ENCODE measurements at places on chromosomes 1 and 21.

GRCh38 chr1:28136169-28136921, 40.1 kb downstream of the PTAFR start:
- H3K4me1 ChIP-seq = peaks cover 9% of the 10 kb centered on the region
- no peak for DNase-seq
- H3K27me3 ChIP-seq = peaks cover 18% of the 10 kb centered on the region
- no peak overlapping the region for H3K27ac ChIP-seq

- no peak overlapping the region for H3K4me3 ChIP-seq
- H3K27me3 ChIP-seq = no peaks in the 10 kb centered on the region
- no peak for DNase-seq
- H3K4me1 ChIP-seq = no peaks in the 10 kb centered on the region
- H3K27ac ChIP-seq = no peak overlapping the region
Measured at GRCh38 chr1:62589321-62589720, 8.0 kb upstream of the ANGPTL3 start.

DNA sequence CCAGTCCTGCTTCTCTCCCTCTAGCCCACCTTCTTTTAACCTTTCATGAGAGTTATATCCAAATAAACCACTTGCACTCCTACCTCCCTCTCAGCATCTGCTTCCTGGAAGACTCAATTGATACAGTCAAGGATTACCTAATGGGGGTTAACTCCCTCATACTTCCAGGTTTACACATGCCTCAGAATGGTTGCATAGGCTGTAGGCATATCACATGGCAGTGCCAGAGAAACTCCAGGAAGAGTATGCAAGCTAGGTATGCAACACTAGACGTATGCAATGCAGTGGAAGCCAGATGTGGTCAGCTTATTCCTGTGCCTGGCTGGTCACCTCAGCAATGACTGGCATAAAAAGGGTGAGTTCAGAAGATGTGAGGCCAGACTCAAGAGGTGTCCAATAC, 32.7 kb upstream of the VANGL1 start:
- no peaks in the 10 kb centered on the region for H3K36me3 ChIP-seq

- no peaks in the 10 kb centered on the region for H3K36me3 ChIP-seq
- no peaks in the 10 kb centered on the region for H3K4me1 ChIP-seq
- no peak for DNase-seq
- no peak overlapping the region for H3K4me3 ChIP-seq
- no peaks in the 10 kb centered on the region for H3K27me3 ChIP-seq
Measured at GRCh38 chr1:83574791-83575190, 424.1 kb downstream of the TTLL7 start.

DNA sequence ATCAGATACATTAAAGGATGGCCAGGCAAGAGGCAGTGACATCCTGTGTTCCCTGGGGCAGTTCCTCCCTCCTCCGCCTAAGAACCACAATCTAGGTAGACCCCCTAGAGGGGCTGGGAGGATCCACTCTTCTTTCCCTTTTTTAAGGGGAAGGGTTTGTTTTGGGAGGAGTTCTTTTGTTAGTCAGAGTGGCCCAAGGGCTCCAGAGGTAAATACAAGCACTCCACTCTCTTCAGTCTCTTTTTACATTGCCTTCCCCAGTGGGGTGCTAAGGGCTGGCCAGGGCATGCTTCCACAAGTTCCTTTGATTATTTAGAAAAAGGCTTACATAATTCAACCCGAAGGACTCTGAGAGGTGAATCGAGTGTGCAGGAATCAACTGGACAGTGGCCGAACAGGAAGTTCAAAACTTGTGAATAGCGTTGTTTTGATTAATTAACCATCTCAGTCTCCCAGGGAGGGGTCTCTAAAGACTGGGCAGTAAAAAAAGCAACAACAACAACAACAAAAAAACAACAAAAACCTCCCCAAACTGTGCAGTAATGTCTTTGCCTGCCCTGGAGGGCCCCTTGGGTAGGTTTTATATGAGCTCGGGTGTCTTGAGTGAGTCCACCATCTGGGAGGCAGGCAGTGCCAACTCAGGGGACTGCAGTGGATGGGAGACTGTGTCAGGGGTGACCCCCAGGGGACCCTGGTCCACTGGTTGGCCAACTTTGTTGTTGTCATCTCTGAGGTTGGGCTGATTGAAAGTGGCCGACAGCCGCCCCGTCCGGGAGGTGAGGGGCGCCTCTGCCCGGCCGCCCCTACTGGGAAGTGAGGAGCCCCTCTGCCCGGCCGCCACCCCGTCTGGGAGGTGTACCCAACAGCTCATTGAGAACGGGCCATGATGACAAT, 33.2 kb upstream of the ENO1 start:
- H3K4me3 ChIP-seq = no peak overlapping the region
- H3K36me3 ChIP-seq = peaks cover 56% of the 10 kb centered on the region
- H3K27me3 ChIP-seq = no peaks in the 10 kb centered on the region
- peak overlapping the region; percentile 79 for H3K27ac ChIP-seq

DNA sequence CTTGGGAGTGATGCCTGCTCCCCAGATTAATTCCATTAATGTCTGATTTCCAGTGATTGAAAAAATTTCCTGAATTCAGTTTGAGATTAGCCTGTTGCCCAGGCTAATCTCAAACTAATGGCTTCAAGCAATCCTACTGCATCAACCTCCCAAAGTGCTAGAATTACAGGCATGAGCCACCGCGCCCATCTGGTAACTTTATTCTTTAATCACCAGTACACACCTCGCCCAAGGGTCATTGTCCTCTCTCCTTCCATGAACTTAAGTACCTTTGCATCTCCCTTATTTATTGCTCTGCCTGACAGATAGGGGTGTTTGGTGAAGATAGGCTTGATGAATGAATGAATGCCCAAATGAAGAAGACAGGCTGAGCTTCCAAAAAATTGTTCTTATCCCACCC, 366.5 kb downstream of the SIPA1L2 start:
- H3K4me1 ChIP-seq = no peaks in the 10 kb centered on the region
- H3K27me3 ChIP-seq = peaks cover 23% of the 10 kb centered on the region
- no peak for DNase-seq
- no peaks in the 10 kb centered on the region for H3K36me3 ChIP-seq
- no peak overlapping the region for H3K27ac ChIP-seq

DNA sequence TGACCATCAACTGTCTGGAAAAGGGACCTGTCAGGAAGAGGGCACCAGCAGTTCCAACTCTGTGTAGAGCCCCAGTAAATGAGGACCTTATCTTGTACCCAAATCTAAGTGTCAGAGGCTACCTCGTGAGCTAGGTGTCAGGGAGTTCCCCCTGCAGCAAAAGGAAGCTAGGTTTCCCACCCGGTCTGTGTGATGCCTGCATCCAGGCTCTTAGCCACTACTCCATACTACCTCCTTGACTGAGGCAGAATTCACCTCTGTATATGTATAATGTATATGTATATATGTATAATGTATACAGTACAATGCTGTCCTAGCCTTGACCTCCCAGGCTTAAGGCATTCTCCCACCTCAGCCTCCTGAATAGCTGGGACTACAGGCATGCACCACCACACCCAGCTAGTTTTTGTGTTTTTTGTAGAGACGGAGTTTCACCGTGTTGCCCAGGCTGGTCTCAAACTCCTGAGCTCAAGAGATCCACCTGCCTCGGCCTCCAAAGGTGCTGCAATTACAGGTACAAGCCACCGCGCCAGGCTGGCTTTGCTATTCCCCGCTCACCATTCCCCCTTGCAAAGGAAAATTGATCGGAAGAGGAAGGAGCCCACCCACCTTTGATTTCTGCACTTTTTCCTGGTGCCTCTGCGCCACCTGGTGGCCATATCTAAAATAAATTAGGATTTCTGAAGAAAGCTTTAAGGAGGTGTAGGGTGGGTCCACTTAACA, 15.7 kb upstream of the LUZP1 start:
- peak overlapping the region; percentile 37 for H3K4me3 ChIP-seq
- H3K27me3 ChIP-seq = peaks cover 14% of the 10 kb centered on the region
- DNase-seq = no peak
- H3K27ac ChIP-seq = no peak overlapping the region
- peaks cover 3% of the 10 kb centered on the region for H3K4me1 ChIP-seq

GRCh38 chr1:31587720-31588423, 11.6 kb downstream of the TINAGL1 start:
- H3K27ac ChIP-seq = no peak overlapping the region
- no peaks in the 10 kb centered on the region for H3K36me3 ChIP-seq
- no peak overlapping the region for H3K4me3 ChIP-seq
- no peaks in the 10 kb centered on the region for H3K4me1 ChIP-seq
- peaks cover 32% of the 10 kb centered on the region for H3K27me3 ChIP-seq

GRCh38 chr21:39121600-39122355, 61.5 kb downstream of the PSMG1 start:
- peaks cover 4% of the 10 kb centered on the region for H3K36me3 ChIP-seq
- no peak for DNase-seq
- H3K27me3 ChIP-seq = no peaks in the 10 kb centered on the region
- H3K4me3 ChIP-seq = no peak overlapping the region

GRCh38 chr1:66396212-66396890, 137.6 kb upstream of the SGIP1 start:
- H3K36me3 ChIP-seq = no peaks in the 10 kb centered on the region
- H3K27me3 ChIP-seq = no peaks in the 10 kb centered on the region

DNA sequence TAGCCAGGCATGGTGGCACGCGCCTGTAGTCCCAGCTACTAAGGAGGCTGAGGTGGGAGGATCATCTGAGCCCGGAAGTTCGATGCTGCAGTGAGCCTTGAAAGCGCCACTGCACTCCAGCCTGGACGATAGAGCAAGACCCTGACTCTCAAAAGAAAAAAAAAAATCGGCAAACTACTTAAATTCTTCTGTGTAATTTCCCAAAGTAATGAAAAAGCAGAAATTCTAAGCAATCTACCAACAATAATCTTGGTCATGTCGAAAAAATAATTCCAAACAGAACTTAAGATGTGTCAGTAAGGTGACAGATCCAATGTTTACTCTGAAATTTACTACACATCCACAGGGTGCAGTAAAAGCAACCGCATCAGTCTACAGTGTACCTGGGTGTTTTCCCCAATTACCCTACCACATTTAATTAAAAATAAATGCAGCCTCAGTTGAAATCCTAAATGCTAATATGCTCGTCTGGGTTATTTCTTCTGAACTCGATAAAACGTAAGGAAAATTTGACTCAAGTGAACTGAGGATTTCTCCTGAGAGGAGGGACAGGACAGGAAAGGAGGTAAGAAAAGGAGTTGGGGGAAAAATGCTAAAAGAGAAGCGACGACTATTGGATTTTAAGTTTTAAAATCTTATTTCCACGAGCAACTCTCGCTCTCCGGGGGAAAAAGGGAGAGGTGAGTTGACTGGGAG, 801 bp downstream of the EPRS1 start:
- peaks cover 30% of the 10 kb centered on the region for H3K4me1 ChIP-seq
- no peaks in the 10 kb centered on the region for H3K27me3 ChIP-seq
- H3K4me3 ChIP-seq = peak overlapping the region; percentile 95
- H3K36me3 ChIP-seq = peaks cover 23% of the 10 kb centered on the region
- H3K27ac ChIP-seq = peak overlapping the region; percentile 99
- no peak for DNase-seq

DNA sequence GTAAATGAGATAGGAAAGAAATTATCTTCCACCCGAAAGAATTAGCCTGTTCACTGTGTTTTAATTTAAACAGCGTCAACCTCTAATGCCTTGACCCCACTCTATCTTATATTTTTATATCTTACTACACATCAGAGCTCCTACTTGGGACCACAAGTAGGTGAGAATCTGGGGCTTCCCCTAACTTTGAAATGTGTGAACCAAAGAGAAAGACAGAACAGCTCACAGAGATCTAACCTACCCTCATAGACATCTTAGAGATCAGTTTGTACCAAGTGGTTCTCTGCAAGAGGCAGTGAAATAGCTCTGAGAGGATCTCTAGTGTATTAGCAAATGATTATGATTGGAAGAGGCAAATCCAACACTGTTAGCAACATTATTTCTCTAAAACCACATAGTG, 31.0 kb upstream of the IFI16 start:
- H3K4me1 ChIP-seq = peaks cover 8% of the 10 kb centered on the region
- no peak overlapping the region for H3K27ac ChIP-seq
- no peak for DNase-seq
- no peak overlapping the region for H3K4me3 ChIP-seq
- peaks cover 9% of the 10 kb centered on the region for H3K27me3 ChIP-seq

- DNase-seq = no peak
- peaks cover 9% of the 10 kb centered on the region for H3K27me3 ChIP-seq
- no peak overlapping the region for H3K27ac ChIP-seq
- no peaks in the 10 kb centered on the region for H3K4me1 ChIP-seq
- H3K4me3 ChIP-seq = no peak overlapping the region
Measured at GRCh38 chr1:214002472-214002871, 14.7 kb downstream of the PROX1 start.

- H3K27ac ChIP-seq = no peak overlapping the region
- no peak for DNase-seq
- no peaks in the 10 kb centered on the region for H3K36me3 ChIP-seq
- no peak overlapping the region for H3K4me3 ChIP-seq
Measured at GRCh38 chr1:57411262-57411661, 12.6 kb downstream of the DAB1 start.

DNA sequence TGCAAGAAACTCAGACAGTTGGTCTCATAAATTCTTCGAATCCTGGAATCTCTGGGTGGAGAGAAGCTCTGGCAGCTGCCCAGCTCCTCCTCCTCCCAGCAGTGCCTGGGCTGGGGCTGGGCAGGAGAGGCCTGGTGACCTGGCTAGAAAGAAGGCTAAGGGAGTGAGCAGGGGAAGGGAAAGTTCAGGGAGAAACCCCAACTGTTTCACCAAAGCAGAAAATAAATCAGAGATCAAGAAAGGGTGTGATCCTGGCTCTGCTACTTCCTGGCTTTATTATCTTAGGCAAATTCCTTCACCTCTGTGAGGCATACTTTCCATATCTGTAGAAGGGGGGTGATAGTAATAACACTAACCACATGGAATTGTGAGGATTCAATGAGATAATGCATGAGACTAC, 8.8 kb upstream of the COL16A1 start:
- no peak overlapping the region for H3K27ac ChIP-seq
- no peaks in the 10 kb centered on the region for H3K36me3 ChIP-seq
- peaks cover 72% of the 10 kb centered on the region for H3K27me3 ChIP-seq
- peaks cover 16% of the 10 kb centered on the region for H3K4me1 ChIP-seq
